ENCODE measurements at places on chromosomes 5 and 9.
A peak's percentile ranks its signal among the peaks of the same experiment; 100 is the strongest.

GRCh38 chr5:61995486-61995885 is 310.5 kb upstream of the KIF2A start:
- no peak for DNase-seq

DNA sequence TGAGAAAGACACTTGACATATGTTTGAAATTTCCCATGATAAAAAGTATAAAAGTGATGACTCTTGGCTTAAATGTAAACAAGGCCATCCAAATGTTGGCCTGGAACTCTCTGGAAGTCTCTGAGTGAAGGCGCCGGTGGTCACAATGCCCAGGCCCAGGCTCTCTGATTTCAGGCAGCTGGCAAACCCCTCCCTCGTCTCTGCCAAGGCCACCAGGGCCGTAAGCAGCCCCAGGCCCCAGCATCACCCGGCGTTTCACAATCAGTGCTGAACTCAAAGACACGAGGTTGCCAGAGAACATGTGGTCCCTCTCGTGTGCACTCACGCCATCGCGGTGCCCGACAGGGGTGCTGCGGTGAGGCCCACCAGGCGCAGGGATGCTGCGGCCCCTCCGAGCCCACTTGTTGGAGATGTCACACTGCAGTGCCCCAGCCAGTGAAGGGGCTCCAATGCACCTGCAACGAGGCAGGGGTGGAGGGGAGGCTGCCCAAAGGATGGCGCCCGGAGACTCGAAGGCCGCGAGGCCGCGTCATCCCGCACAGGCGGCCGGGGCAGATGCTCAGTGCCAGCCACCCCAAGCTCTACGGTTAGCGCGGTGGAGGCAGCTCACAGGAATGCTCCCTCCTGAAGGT is 15.0 kb downstream of the LPCAT1 start:
- peak; percentile 18 for DNase-seq

GRCh38 chr5:68305223-68305870 is 89.8 kb downstream of the PIK3R1 start:
- no peak for DNase-seq

DNA sequence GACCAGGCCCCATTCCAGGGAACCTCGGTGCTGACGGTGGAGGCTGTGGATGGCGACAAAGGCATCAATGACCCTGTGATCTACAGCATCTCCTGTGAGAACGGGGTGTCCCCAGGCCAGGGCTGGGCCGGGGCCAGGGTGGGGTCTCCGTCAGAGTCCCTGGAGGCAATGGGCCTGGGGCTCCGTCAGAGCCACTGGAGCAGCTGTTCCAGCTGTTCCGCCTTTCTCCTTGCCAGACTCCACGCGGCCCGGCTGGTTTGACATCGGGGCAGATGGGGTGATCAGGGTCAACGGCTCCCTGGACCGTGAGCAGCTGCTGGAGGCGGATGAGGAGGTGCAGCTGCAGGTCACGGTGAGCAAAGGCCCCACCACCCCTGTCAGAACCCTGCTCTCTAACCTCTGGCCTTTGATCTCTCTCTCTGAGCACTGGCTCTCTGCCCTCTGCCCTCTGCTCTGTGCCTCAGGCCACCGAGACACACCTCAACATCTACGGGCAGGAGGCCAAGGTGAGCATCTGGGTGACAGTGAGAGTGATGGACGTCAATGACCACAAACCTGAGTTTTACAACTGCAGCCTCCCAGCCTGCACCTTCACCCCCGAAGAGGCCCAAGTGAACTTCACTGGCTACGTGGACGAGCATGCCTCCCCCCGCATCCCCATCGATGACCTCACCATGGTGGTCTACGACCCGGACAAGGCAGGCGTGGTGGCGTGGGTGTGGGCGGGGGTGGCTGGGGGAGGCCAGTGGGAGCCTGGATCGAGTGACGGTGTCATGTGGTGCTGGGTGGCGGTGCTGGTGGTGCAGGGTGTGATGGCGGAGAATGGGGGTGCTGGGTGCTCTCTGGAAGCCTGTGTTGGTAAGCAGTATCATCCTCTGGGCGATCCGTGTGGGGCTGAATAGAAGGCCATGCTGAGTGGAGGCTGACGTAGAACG is 26.6 kb downstream of the CDHR2 start:
- no peak for DNase-seq

DNA sequence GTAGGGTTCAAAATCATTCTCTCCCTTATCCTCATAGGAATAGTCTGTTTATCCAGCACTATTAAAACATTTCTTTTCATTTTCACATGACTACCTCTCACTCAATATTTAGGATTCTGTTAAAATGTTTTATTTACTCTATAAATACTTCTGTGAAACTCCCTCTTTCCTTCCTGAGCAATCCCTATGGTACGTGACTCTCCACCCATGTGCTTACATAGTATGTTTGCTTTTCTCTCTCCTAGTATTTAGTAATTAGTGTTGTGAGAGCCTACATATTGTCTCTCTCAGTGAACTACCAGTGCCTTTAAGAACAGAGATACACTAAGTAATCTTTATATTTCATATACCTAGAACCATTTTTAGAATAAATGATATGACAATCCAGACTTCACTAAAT is 46.0 kb downstream of the PTPRD start:
- DNase-seq = no peak

DNA sequence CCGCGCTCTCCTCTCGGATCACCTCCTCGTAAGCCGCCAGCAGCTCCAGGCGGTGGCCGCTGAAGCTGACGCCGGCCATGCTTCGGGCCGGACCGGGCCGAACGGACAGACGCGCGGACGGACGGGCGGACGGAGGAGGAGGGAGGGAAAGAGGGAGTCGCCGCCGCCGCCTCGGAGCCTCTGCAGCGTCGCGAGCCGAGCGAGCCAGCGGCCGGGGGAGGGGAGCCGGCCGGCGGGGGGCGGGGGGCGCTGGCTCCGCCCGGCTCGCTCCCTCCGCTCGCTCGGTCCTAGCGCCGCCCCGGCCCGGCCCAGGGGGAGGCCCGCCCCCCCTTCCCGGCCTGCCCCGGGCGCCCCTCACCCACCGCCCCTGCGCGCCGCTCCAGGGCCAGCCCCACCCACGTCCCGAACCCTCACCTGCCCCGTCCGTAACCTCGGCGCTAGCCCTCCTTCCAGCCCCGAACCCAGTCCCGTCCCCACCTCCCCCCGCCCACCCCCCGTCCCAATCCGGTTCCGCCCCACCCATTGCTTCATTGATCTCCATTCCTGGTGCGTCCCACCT is at the start of gene DBN1:
Gene DBN1 (minus strand): TSS at position 192 of the 559 bp plus-strand sequence. CDS start 113 bp downstream, at position 79.
- peak; percentile 42 for DNase-seq
